Kidney epithelial cell (primary cell): ENCODE measurements at places on chromosomes 5 and 9.
A peak's percentile ranks its signal among the peaks of the same experiment; 100 is the strongest.

DNA sequence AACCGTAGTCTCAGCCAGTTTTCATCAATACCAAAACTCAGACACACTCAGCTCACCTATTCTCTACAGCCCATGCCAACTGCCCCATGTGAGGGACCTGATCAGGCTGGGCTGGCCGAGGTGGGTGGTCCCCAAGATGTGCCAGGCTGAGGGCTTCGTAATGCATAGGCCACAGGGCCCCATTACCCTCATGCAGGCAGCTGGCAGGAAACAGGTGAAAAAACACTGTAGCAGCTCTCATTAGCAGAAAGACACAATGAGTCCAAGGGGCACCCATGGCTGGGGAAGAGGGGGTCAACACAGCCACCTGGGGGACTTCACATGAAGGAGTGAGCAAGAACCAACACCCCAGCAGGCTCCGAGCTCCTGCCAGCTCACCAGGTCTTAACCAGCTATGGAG, 8.2 kb downstream of the IPPK start:
- no peak for DNase-seq

- no peak for DNase-seq
Measured at GRCh38 chr9:5696884-5697283, 68.0 kb downstream of the RIC1 start.

- no peak for DNase-seq
Measured at GRCh38 chr9:22118810-22119521, 109.9 kb upstream of the CDKN2B start.

DNA sequence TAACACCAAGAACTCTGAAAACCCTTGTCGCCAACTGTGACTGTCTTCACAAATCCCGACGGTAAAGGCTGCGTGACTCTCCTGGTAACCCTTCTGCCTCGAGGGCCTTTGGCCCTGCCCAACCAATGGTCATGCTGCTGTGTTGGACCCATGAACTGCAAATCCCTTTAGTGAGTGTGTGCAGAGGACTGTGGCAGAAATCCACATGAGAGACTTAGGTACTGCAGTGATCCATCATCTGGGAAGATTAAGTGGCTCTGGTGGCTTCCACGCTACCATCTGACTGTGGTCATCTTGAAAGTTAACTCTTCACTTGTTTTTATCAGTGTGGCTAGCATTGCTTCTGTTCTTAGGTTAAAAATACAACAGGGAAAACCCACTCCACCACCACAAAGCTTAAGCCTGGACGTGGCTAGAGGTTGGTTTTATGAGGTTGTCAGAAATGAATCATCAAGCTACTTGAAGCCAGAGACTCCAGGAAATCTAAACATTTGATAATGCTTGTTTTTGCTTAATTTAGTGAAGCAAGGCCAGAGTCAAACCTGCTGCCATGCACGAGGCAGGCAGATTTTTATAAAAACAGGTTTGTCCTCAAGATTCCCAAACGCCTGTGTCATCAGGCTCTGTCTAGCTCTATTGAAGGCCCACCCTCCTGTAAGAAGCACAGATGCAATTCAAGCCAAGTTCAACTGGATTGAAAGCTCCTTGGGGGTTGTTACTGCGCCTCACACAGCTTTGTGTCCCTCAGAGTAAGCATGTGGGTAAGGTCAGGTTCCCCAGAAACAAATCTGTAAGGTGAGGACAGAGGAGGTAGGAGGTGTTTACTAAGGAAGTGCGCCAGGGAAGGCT, 52.7 kb upstream of the ERCC6L2 start:
- DNase-seq = peak; percentile 93

- DNase-seq = no peak
Measured at GRCh38 chr9:134560206-134560605, 81.4 kb upstream of the COL5A1 start.

DNA sequence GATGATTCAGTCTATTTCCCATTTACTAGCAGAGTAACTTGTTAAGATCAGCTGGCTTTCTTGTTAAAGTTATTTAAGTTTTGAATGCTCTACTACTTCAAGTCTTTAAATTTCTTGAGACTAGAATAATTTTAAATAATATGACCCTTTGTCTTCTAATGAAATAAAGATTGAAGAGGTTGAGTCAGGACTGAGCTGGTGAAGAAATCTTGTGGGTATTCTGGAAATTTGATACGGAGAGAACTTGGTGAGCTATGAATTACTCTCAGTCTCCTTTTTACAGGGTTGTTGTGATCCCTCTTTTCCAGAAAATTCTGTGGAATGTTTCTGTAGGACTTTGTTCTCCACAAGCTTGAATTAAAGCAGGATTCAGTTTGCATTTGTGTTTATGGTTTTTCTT, 29.3 kb downstream of the RNF20 start:
- no peak for DNase-seq

GRCh38 chr5:115486728-115487127, 57.8 kb downstream of the FEM1C start:
- DNase-seq = no peak

GRCh38 chr5:34703767-34704713, 47.9 kb downstream of the RAI14 start:
- no peak for DNase-seq

DNA sequence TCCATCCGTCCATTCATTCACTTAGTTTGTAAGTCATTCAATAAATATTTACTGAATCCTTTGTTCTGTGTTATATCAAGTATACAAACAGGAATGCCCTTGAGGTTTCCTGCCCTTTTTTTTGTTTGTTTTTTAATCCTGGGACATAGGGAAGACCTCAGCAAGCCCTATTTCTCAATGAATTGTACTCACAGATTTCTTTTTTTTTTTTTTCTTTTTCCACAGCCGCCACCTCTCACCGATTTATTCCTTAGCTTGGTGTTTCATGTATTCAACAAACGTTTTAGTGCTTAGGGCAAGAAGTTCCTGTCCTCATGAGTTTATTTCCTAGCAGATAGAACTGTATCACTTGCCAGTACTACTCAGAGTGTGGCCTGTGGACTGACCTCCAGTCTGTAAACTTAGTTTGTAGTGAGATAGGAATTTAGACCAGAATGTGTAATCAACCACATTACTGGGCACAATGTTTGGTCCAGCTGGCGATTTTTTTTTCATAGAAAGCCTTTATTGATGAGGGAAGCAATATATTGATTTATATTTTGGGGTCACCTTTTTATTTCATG, 35.4 kb upstream of the C5orf47 start:
- DNase-seq = no peak

- no peak for DNase-seq
Measured at GRCh38 chr5:96439477-96440184, 6.6 kb upstream of the PCSK1 start.

DNA sequence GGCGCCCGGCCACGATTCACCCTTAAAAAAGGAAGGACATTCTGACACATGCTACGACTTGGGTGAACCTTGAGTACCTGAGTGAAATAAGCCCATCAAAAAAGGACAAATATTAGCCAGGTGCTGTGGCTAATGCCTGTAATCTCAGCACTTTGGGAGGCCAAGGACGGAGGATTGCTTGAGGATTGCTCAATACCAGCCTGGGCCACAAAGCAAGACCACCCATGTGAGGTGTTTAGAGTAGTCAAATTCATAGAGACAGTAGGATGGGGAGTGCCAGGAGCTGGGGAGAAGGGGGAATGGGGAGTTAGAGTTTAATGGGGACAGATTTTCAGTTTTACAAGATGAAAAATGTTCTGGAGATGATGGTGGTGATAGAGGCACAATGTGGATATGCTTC, 32.1 kb upstream of the IER5L start:
- no peak for DNase-seq

- DNase-seq = no peak
Measured at GRCh38 chr9:128108269-128109049, 19.1 kb downstream of the PTGES2 start.

GRCh38 chr5:68839019-68839552, 254.7 kb upstream of the SLC30A5 start:
- no peak for DNase-seq

DNA sequence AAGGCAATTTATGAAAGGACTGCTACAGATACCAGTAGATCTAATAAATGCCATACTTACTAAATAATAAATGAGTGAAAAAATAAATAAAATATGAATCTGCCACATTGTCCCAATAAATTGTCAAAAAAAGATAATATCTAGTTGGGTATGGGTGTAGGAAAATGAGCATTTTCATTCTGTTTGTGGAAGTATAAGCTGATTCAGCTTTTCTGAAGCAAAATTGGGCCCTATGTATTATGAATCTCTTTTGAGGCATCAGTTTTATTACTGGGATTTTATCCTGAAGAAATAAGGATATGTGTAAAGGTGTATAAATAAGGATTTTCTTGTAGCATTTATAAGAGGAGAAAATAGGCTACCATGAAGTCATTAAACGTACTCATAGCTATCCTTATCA, 46.1 kb downstream of the CAVIN4 start:
- no peak for DNase-seq

DNA sequence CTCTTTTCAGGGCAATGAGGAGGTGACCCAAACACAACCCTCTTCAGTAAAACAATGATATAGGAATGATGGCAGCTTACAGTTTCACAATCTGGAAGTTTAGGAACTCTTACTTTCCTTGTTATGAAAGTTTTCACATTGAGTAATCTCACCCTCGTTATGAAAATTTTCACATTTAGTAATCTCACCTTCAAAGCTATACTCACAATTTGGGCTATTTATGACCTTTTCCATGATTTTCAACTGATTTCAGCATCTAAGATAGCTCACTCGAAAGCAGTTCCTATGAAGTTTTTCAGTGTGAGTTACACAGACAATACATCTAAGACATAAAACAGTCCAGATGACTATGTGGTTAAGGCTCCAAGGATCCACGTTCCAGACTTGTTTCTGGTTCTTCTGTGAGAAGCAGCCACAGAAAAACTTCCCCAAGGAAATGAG, 57.1 kb downstream of the FOXD1 start:
- no peak for DNase-seq

GRCh38 chr5:142829801-142830220, 59.6 kb downstream of the ARHGAP26 start:
- no peak for DNase-seq

DNA sequence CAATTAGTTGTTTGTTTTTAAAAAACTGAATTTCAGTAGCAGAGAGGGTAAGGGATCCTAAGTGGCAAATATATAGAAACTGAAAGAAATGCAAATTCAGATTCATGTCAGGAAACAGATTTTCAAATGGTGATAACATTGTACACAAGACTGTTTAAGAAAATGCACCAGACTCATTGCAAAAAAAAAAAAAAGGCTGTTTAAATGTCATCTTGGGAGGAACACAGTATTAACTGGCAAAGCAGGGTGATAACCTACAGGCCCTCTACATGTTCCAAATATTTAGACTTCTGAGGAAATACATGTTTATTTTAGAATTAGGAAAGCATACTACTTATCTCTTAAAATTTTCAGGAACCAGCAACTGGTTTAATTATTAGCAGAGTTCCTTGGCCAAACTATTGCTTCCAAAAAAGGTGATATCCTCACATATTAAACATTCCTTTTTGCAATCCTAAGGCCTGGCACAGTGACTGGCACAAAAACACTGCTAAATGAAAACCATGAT, 114.5 kb downstream of the TSSK1B start:
- no peak for DNase-seq

DNA sequence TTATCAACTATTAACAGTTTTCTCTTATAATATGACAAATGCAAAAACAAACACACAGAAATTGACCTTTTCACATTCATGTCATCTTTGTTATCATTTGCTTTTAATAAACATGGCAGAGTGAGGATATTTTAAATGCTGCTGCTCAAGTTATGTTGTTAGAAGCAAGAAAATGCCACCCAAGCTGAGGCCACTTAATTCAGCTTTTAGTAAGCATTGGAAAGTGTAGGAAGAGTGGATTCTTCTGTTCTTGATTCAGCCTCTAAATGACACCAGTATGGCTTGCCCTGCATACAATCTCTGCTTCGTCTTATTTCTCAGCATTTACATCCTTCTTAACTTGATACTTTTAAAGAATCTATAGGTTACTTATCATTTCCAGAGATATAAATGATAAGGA, 420.4 kb upstream of the POU5F2 start:
- DNase-seq = no peak

DNA sequence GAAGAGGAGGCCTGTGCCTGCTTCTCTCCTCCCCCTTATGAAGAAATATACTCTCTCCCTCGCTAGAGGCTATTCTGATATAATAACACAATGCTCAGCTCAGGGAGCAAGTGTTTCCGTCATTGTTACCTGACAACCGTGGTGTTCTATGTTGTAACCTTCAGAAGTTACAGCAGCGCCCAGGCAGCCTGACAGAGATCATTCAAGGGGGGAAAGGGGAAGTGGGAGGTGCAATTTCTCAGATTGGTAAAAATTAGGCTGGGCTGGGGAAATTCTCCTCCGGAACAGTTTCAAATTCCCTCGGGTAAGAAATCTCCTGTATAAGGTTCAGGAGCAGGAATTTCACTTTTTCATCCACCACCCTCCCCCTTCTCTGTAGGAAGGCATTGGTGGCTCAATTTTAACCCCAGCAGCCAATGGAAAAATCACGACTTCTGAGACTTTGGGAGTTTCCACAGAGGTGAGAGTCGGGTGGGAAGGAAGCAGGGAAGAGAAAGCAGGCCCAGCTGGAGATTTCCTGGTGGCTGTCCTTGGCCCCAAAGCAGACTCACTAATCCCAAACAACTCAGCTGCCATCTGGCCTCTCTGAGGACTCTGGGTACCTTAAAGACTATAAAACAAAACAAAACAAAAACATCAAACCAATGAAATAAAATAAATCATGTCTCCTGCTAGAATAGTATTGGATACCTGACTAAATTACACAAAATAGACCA, 1.3 kb downstream of the TMEM174 start:
- DNase-seq = no peak

- DNase-seq = no peak
Measured at GRCh38 chr9:3150074-3150473, 306.2 kb upstream of the PUM3 start.

DNA sequence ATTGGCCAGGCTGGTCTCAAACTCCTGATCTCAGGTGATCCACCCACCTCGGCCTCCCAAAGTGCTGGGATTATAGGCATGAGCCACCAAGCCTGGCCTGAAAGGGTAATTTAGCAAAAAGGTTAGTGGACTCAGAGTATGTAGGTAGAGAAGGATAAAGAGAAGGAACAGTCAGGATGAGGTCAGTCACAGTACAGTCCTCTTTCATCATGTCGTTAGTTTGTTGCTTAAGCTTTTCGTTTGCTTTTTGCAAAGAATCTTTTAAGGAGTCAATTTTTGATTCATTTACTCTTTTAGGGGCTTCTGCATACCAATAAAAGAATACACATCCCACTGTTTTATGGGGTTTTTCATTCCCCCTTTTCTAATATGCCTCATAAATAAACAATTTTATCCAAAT, 17.8 kb upstream of the GBGT1 start:
- DNase-seq = no peak

DNA sequence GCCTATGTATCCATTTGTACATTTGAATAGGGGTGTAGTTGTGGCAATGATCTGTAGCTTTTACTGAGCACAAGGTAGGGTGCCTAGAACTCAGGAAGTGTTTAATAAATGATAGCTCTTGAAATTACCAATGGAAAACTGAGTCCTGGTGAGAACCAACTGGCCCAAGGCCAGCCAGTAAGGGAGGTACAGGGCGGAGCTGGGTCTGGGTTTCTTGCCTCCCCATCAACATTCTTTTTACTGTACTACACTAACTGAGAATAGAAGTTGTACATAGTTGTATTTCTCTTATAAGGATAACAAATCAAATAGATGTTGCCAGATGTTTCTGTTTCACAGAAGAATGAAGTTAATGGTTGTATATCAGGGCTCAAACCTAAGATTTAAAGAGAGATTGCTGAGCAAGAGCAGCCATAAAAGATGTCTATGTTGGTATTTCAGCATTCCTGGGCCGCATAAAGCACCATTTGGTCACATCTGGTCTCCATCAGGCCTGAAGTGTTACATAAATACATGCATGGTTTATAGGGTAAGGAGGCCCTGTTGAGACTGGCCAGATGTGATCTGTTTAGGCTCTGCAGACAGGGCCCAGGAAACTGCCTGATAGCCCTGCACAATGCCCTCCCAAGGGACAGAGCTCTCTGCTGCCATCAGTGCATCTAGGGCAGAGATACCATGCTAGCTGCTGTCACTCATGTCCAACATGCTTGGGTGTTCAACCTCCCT, 210.5 kb downstream of the NXNL2 start:
- no peak for DNase-seq
